ENCODE measurements at places on chromosomes 4 and X.

GRCh38 chr4:15506464-15506863 lies 36.8 kb downstream of the CC2D2A start:
- peak; percentile 11 for DNase-seq

GRCh38 chrX:21721195-21721594 lies 36.7 kb downstream of the SMPX start:
- no peak for DNase-seq

DNA sequence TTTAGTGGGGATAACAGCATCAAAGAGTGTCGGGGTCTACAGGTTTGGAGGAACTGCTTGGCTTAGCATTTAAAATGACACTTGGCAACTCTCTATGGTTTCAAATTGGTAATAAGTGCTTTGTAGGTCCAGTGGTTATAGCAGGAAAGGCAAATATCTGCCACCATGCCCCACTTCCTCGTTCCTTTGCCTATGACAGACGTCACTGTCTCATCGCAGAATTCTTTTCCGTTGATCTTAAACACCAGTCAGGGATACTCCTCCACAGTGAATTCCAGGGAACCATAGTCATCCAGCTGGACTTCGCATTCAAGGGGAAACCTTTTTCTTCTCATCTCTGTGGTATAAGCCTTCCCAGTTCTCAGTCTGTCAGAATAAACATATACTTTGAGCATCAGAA lies 319.1 kb downstream of the GPAT3 start:
- DNase-seq = peak; percentile 70

DNA sequence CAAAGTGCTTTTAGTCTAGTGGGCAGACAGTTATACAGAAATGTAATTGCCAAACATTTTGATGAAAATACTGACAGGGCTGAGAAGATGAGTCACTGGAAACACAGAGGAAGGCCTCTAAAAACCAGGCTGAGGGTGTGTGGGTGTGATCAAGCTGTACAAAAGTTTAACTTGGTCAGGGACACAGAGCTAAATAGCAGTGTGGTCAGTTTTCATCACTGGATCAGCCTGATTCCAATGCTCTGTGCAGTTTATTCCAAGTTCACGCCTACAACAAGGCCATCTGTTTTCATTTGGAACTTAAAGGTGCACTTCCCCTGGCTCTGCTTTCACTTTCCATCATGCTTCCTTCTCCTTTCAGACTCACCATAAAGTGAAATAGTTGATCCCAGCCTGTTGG lies 10.6 kb downstream of the CENPVL3 start:
- DNase-seq = no peak

DNA sequence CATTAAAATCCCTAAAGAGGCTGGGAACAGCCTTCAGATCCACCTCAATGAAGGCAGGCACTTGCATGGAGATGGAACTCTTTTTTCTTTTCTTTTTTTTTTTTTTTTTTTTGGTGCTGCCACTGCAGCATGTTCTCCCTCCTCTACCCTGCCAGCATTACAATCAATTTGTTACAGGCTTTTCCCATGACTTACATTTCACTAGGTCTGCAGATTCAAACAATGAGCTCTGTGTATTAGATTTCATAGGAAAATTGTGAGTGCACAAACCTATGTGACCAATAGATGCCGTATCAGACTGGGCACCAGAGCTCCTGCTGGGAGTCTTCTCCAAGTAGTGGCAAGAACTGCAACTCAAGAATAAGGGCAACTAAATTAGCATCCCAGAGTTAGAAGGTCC lies 63.8 kb upstream of the GABRQ start:
- DNase-seq = no peak

DNA sequence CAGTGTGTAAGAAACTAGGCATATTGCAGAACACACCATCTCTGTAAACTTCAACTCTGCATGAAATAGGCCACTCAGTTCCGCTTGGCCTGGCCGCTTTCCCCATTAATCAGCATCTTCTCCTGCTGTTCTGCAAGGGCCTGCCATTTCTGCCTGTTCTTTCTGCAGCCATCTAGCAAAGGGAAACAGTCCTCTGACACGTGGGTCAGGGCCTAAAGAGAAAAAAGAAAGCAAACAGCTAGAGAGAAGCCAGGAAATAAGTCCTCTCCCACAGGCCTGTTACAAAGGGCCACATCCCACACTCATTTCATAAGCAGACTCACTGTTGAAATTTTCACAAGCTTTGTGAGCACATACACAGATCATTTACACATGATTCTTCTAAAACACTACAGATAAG lies 130.1 kb downstream of the PDE5A start:
- DNase-seq = no peak

- no peak for DNase-seq
Observed at GRCh38 chr4:126445596-126445995, 1130.8 kb downstream of the FAT4 start.

DNA sequence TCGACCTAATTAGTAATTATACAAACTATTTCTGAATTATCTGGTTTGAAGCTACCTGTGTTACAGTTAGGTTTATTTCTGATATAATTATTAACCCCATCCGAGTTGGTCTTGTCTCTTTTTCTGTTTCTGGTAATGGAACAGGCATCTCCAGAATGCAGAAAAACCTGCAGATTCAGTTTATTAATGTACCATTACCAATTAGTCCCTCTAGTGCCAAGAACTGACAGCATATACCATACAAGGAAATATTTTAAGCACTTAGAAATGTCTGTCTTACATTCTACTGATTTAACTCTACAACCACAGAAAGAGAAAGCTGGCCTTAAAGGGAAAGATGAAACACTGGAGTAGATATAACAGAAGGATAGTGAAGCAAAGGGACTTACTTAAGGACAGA lies 570.6 kb downstream of the CENPC start:
- no peak for DNase-seq

DNA sequence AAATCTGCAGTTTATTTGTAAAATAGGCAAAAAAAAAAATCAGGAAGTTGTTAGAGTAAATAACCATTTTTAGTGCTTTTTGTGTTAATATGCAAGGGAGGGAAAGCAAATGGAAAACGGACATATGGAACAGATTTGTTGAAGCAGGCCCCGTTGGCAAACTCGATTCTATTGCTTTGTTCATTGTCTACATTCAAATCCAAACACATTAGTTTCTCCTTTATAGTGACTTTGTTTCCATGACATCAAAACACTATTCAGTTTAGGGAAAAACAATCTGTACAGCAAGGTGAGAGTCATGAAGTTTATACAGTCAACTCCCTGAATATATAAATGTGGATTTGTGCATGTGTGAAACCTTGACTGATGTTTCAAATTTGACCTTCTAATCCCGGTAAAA lies 142.2 kb downstream of the FAM47A start:
- no peak for DNase-seq

- DNase-seq = no peak
Observed at GRCh38 chr4:66606215-66606614, 935.9 kb upstream of the EPHA5 start.

DNA sequence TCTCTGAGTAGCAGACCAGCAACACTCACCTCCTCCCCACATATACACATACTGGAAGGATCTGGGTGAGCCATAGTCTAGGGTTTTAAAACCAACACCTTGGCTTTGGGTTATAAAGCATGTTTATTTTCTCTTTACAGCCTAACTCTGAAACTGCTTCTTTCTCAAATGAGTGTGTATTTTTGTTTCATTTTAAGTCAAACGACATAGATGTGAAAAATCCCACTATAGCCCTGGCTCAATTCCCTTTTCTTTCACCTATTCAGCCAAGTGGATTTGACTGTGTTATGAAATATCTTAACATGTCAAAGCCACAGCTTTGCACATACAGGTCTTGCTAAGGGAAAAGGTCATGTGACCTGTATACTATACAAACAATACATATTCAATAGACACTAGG lies 13.8 kb downstream of the NEXMIF start:
- no peak for DNase-seq

DNA sequence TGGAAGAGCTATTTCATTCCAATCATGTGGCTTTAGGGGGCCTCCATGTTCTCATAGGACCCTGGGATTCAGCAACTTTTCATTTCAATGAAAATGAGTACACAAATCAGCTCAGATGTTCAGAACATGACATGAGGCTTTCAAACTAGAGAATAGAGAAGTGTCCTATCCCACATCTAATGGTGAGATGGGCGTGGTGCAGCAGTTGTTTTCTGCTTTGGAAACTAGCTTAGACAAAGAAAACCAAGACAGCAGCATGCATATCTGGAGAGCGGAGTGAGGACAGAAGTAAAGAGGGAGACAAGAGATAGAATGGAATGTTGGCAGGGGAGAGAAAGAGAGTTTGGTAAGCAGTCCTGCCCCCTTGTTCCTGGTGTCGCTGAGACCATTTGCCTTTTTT lies 1009.1 kb upstream of the IGFBP7 start:
- DNase-seq = no peak

DNA sequence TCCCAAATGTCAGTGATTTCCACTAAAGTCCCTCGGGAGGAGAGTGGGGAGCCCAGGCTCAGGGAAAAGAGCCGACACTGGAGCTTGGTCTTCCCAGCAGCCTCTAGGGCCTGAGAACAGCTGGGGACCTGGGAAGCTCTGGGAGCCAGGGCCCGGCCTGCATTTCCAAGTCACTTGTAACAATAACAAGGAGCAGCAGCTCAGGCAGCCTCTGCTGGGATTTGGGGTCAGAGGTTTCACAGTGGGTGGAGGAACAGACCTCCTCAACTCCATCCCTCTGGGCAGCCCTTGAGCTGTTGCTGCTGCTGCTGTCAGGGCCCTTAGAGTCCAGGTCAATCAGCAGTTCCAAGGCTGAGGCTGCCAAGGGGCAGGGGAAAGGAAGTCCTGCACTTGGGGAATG lies 11.1 kb downstream of the STARD8 start:
- no peak for DNase-seq

DNA sequence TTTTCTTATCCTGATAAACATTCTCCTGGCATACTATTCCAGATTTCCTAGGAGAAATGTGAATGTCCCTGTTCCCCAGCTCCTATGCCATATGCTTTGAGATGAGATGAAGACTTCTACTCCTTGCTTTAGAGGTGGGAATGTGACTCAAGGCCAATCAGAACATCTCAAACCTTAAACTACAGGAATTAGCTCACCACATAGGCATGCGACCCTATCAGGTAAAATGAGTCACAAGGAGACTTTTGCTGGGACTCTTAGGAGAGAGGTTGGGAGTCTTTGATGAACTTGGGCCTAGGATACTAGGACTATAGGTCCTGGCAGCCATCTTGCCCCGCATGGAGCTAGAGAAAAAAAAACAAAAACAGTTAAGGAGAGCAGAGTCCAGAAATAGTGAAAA lies 5.8 kb upstream of the USO1 start:
- DNase-seq = no peak

GRCh38 chr4:183326853-183327252 lies 4.6 kb upstream of the CLDN24 start:
- no peak for DNase-seq

DNA sequence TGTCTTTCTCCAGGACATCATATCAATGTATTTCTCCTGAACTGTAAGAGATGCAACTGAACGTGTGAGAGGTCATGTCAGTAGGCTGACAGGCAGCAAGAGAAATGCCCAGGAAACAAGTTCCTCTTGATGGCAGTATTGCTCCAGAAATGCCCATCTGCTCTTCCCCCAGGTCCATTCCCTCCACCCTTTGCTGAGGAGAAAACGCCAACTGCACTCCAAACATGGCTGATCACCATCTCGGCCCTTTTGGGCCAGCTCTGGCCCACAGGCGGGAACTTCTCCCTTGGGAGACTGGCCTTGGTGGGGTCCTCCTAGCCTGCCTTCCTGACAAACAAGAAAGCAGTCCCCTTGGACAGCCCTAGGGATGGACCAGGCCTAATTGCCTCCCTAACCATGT lies 276.5 kb upstream of the AGTR2 start:
- DNase-seq = peak; percentile 12

- no peak for DNase-seq
Observed at GRCh38 chr4:15376145-15376544, 51.7 kb upstream of the C1QTNF7 start.

GRCh38 chr4:173411106-173411693 lies 12.3 kb upstream of the SCRG1 start:
- no peak for DNase-seq

DNA sequence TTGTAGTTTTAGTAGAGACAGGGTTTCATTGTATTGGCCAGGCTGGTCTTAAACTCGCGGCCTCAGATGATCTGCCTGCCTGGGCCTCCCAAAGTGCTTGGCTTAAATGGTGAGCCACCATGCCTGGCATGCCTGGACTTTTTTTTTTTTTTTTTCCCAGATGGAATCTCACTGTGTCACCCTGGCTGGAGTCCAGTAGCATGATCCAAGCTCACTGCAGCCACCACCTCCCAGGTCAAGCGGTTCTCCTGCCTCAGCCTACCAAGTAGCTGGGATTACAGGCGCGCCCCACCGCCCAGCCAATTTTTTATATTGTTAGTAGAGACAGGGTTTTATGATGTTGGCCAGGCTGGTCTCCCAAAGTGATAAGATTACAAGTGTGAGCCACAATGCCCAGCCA lies 8.4 kb downstream of the UBE2K start:
- peak; percentile 83 for DNase-seq

DNA sequence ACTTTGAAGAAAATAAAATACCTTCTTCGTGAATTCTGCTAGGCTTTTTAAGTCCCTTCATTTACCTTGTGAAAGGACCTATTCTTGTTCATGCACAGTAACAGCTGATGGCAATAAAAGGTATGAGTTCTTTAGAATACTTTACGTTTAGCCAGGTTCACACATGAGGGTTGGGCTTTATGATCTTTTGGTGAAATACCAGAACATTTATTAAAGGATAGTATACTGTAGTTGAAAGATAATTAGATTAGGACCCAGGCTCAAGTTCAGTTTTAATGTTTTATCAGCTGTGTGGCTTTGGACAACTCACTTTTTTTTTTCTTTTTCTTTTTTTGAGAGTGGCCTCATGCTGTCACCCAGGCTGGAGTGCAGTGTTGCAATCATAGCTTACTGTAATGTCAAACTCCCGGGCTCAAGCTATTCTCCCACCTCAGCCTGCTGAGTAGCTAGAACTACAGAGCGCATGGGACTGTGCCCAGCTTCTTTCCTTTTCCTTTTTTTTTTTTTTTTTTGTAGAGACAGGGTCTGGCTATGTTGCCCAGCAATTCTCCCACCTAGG lies 28.2 kb upstream of the NEIL3 start:
- no peak for DNase-seq

- no peak for DNase-seq
Observed at GRCh38 chr4:54296548-54297203, 67.6 kb downstream of the PDGFRA start.

GRCh38 chrX:9911487-9911886 lies 55.7 kb upstream of the CLDN34 start:
- DNase-seq = no peak

Data from GM04504 (cell line).